Uterus (tissue), 4 donors: ENCODE measurements at places on chromosomes 7 and 10. TPM values are rescaled to one million over a fixed set of nuclear protein-coding genes. Genes with fewer than 3 reads are reported as not detected.

- no peaks in the 10 kb centered on the region for H3K36me3 ChIP-seq
- H3K4me3 ChIP-seq, result no peak overlapping the region
- H3K27me3 ChIP-seq, result no peaks in the 10 kb centered on the region
- no peak overlapping the region for H3K27ac ChIP-seq
- H3K4me1 ChIP-seq, result no peaks in the 10 kb centered on the region
These were observed 55.3 kb upstream of the MGMT start for GRCh38 chr10:129411772-129412171.

GRCh38 chr10:45235798-45236220, 79.6 kb downstream of the OR13A1 start:
- no peak overlapping the region for H3K4me3 ChIP-seq
- no peak for DNase-seq
- H3K27me3 ChIP-seq, result no peaks in the 10 kb centered on the region
- no peak overlapping the region for H3K27ac ChIP-seq
- H3K4me1 ChIP-seq, result no peaks in the 10 kb centered on the region

DNA sequence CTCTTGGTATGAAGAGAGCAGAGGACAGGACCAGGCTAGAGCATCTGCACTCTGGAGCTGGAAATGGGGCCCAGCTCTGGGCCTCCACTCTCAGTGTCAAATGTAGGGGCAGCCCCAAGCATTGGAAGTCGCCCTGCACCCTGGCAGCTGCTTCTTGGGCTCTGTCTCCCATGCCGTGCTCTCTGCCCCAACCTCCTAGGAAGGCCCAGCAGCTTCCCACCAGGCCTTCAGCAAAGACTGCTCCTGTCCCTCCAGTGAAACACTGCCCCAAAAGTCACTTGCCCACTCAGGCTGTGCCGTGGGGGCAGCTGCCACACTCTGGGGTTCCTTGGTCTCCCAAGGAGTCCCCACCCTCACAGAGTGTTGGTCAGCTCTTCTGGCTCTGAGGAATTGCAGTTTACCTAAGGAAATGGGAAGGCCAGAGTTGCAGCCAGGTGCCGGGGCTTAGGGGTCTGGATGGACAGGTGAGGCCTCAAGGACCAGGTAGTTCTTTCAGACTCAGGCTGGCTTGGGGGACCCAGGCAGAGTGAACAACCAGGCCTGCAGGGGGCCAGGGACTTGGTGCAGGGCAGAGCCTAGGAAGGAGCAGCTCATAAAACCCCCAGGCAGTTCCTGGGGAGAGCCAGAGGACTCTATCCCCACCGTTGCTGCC, 9.4 kb upstream of the OPN4 start:
- no peaks in the 10 kb centered on the region for H3K36me3 ChIP-seq
- no peak overlapping the region for H3K4me3 ChIP-seq
- H3K27me3 ChIP-seq, result no peaks in the 10 kb centered on the region
- peaks cover 9% of the 10 kb centered on the region for H3K4me1 ChIP-seq
- H3K27ac ChIP-seq, result no peak overlapping the region
- no peak for DNase-seq

DNA sequence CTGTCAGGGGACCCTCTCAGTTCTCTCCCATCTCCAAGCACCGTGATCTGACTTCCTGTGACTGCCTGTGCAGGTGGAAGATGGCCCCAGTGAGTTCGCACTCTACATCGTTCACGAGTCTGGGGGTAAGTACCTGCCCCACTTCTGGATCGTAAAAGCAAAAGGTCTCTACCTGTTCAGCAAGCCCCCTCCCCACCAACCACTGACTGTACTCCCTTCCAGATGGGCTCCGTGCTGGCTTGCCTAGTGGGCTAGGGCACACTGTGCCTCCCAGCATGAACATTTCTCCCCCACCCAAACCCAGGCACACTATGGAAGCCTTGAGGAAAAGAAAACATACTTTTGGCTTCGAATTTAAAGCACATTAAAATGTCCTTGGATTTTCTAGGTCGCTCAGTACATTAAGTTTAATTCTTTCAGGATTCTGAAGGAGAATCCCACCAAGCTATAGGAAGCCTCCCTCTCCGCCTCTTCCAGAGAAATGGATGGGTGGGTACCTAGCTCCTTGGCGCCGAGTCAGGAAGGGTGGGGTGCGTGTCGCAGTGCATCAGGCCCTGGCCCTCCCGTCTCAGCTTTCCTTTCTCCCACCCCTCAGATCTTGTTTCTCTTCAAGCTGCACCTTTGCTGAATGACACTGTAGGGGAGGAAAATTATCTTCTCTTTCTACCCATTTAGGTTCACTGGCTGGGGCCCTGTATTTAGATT, 11.0 kb upstream of the ZNF22 start:
- H3K36me3 ChIP-seq, result no peaks in the 10 kb centered on the region
- H3K27ac ChIP-seq, result no peak overlapping the region
- H3K4me3 ChIP-seq, result no peak overlapping the region
- H3K4me1 ChIP-seq, result no peaks in the 10 kb centered on the region
- no peaks in the 10 kb centered on the region for H3K27me3 ChIP-seq
- peak; percentile 20 for DNase-seq

DNA sequence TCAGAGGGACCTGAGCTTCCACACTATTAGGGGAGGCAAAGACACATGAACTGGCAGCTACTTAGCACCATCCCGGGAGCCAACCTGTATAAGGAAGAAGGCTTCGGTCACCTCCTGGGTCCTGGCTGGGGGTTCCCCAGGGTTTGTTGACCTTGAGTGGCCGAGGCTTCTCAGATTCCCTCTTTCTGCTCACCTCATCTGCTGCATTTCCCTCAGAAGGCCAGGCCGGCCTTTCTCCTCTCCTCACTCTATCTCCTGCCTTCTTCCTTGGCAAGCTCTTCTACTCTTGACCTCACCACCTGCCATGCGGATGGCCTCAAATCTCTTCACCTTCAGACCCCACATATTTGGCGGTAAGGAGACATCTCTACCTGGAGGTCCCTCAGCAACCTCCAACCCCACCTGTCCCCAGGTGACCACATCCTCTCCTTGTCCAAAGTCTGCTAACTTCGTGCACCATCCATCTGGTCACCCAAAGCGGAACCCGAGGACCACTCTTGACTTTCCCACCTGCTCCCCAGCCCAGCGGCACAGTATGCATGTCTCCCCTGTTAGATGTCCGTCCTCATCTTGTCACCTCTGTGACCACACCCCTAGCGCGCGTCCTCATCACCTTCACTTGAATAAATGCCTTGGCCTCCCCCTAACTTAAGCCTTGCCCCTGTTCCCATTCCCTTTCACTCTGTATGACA, 133.8 kb upstream of the UNC5B start:
- no peak overlapping the region for H3K4me3 ChIP-seq
- no peak for DNase-seq
- H3K27me3 ChIP-seq, result no peaks in the 10 kb centered on the region
- no peaks in the 10 kb centered on the region for H3K36me3 ChIP-seq

GRCh38 chr10:113610631-113611601, 52.9 kb downstream of the NRAP start:
- no peaks in the 10 kb centered on the region for H3K36me3 ChIP-seq
- H3K27ac ChIP-seq, result no peak overlapping the region
- H3K27me3 ChIP-seq, result no peaks in the 10 kb centered on the region
- H3K4me3 ChIP-seq, result no peak overlapping the region

GRCh38 chr7:31782411-31782991, 95.5 kb downstream of the PPP1R17 start:
- no peaks in the 10 kb centered on the region for H3K36me3 ChIP-seq
- H3K4me3 ChIP-seq, result no peak overlapping the region
- H3K27ac ChIP-seq, result no peak overlapping the region
- H3K27me3 ChIP-seq, result no peaks in the 10 kb centered on the region
- no peak for DNase-seq

GRCh38 chr7:158322616-158323530, 264.8 kb downstream of the PTPRN2 start:
- no peaks in the 10 kb centered on the region for H3K36me3 ChIP-seq
- no peak overlapping the region for H3K4me3 ChIP-seq
- H3K27ac ChIP-seq, result no peak overlapping the region
- DNase-seq, result no peak
- no peaks in the 10 kb centered on the region for H3K4me1 ChIP-seq

DNA sequence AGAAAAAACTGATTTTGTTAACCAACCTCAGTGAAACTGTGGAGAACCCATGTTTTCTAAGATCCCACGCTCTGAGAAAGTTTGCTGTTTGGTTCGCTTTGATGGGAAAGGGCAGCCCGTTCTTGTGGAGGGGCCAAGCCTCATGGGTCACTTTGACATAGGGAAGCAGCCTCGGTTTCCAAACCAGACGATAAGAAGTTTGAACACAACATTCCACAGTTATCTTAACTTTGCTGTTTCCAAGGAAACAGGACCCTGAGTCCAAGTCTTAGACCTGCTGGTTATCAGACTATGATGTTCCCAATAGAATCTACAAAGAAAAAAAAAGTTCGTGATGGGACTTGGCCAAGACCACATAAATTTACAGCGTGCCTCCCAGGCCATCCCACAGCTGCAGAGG, 182.3 kb downstream of the NRP1 start:
- H3K4me3 ChIP-seq, result no peak overlapping the region
- H3K27me3 ChIP-seq, result no peaks in the 10 kb centered on the region
- H3K27ac ChIP-seq, result no peak overlapping the region
- no peaks in the 10 kb centered on the region for H3K36me3 ChIP-seq
- no peaks in the 10 kb centered on the region for H3K4me1 ChIP-seq

DNA sequence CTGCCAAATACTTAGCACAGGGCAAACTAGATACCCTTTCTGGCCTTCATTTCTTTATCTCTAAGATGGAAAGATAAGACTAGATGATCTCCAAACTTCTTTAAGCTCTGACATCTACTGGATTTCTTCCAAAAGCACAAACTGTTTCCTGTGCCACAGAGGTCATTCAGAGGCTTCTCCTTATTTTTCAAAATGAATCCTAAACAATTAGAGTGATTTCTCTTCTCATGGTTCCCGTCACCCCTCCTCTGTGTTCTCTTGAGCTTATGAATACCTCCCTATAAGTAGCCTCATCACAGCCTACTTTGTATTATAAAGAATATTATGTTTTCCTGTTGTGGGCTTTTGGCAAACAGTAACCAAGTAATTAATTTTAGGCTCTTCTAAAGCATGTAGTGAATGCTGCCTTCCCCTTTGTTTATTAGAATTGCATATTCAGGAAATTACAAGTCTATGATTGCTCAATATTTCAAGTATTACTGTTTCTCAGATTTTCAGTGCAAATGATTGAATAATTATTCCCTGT, 179.5 kb downstream of the REEP3 start:
- peaks cover 13% of the 10 kb centered on the region for H3K4me1 ChIP-seq
- H3K27ac ChIP-seq, result peak overlapping the region; percentile 89
- no peaks in the 10 kb centered on the region for H3K27me3 ChIP-seq
- DNase-seq, result no peak

DNA sequence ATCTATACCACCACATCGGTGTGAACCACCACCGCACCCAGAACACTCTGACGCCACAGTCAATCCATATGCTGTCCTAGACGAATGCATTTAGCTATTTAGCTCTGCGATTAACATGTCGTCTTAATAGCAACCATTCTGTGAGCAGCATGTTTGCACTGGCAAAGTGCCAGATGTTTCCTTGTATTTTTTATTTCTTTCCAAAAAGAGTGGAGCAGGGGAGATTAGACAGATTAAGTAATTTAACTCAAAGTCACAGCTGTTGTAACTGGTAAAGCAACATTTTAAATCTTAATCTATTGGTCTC, 57.0 kb upstream of the ARL4A start:
- H3K36me3 ChIP-seq, result no peaks in the 10 kb centered on the region
- no peaks in the 10 kb centered on the region for H3K27me3 ChIP-seq
- DNase-seq, result no peak
- H3K27ac ChIP-seq, result no peak overlapping the region

GRCh38 chr10:119305860-119306513, 98.6 kb downstream of the GRK5 start:
- no peaks in the 10 kb centered on the region for H3K4me1 ChIP-seq
- H3K36me3 ChIP-seq, result no peaks in the 10 kb centered on the region
- DNase-seq, result peak; percentile 80
- H3K27ac ChIP-seq, result peak overlapping the region; percentile 83
- H3K4me3 ChIP-seq, result no peak overlapping the region
- H3K27me3 ChIP-seq, result no peaks in the 10 kb centered on the region

DNA sequence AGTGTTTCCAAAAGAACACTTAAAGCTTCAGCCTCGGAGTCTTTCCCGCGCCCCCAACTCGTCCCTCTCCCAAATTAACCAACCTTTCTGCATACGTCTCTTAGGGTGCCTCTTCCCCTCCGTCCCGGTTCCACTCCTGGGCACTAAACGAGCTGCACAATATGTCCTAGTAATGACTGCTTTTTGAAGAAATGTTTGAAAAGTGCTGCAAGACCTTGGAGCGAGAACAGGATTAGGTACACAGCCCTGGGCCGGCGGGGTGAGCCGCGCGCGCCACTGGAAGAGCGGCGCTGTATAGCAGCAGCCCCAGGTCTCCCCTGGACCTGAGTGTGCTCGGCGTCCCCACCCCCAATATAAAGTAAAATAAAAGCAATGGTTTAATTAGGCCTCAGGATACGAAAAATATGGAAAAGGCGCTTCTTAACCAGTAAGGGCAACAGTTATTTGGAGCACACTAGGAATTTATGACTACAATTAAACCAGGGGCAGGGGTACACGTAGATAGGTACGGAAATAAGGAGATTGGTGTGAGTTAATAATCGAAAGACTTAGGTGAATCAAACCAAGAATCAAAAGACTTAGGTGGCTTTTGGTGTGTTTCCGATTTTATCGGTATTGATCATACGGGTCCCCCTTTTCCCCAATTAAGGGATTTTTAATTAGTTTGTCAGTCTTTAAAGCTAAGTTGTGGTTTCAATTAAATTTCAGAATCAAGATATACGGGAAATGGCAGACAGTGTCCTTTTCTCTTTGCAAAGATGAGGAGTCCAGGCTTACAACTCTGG, 1.9 kb downstream of the TET1 start:
- H3K27ac ChIP-seq, result peak overlapping the region; percentile 65
- H3K36me3 ChIP-seq, result no peaks in the 10 kb centered on the region
- no peaks in the 10 kb centered on the region for H3K27me3 ChIP-seq
- peak overlapping the region; percentile 54 for H3K4me3 ChIP-seq

DNA sequence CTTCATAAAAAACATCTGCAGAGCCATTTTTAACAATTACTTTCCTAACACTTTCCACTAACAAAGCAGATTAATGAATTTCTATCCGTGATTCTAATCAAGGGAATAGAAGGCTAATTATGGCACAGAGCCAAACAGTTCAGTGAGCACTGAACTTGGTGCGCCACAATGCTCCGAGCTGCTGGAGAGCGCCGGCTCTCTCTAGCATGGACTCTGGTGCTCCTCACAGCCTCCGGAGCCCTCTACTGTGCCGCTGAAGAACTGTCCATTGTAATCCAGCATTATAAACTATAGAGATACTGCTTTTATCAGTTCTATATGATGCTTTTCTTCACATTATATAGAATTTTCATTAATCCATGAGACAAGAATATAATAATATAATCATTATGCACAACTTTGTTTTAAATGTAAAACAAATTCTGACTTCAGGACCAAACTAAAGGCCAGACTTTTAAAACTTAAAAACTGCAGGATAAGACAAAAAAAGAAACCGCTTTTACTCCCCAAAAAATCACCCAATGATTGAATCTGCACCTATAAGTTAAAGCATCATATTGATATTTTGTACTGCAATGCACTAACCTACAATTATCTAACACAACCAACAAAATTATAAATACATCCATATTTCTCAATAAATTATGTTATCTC, 123.6 kb downstream of the RNF32 start:
- H3K27me3 ChIP-seq, result no peaks in the 10 kb centered on the region
- H3K4me1 ChIP-seq, result no peaks in the 10 kb centered on the region
- no peaks in the 10 kb centered on the region for H3K36me3 ChIP-seq
- H3K4me3 ChIP-seq, result no peak overlapping the region

The AGAP4 gene
- total RNA-seq, result 18.7 TPM

The ATOH7 gene
- not detected for total RNA-seq

The RET gene
- total RNA-seq, result under 0.01 TPM

The OGDH gene
- 38.2 TPM for total RNA-seq

The ZPBP gene
- not detected for total RNA-seq
